ENCODE measurements at places on chromosomes 4 and X.
A peak's percentile ranks its signal among the peaks of the same experiment; 100 is the strongest.

GRCh38 chrX:142686653-142687283 lies 339.0 kb upstream of the SPANXN4 start:
- DNase-seq, result no peak

DNA sequence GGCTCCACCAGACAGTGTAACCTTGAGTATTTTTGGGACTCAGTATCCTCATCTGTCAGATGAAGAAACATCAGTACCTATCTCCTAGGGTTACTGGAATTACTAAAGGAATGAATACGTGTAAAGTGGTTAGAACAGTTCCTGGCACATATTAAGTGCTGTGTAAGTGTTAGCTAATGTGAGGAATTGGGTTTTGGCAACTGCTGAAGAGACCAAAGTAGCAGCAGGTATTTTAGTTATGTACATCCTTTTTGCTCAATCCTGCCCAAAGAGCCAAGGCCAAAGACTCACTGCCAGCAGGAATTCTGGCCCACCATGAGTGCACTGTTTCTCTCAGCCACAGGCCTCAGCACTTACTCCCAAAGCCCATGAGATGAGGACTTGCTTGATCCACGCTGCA lies 16.7 kb upstream of the MCF2 start:
- DNase-seq, result no peak

- DNase-seq, result peak; percentile 0
Measured at GRCh38 chr4:33649015-33649414, 2595.3 kb downstream of the ARAP2 start.

GRCh38 chr4:120977435-120977997 lies 55.0 kb upstream of the PRDM5 start:
- DNase-seq, result peak; percentile 11

- DNase-seq, result no peak
Measured at GRCh38 chrX:24412637-24413363, 52.3 kb upstream of the PDK3 start.

DNA sequence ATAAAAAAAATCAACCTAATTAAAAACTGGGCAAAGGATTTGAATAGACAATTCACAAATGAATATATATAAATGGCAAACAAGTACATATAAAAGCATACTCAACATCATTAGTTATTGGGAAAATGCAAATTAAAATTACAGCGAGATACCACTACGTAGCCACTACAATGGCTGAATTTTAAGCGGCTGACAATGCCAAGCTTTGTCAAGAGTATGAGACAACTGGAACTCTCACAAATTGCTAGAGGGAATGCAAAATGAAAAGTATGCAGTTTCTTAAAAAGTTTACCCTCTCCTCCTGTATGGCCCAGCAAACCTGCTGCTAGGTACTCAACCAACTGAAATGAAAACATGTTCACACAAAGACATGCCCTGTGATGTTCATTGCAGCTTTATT lies 34.8 kb downstream of the ZFP42 start:
- DNase-seq, result no peak

DNA sequence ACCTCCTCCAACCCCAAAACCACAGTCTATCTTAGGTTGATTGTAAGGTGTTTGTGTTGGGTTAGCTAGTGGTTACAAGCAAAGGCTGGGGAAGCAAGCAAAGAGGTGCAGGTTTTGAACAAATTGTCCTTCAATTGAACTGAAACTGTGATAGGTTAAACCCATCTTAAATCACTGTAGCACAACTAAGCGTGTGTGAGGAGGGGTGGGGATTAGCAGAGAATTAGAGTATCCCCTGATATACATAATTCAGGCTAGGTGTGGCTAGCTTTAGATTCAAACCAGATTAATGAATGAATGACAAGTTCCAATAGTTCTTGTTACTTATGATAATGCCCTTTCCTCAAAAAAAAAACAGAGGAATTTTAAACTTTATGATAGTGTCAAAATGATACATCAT lies 191.0 kb upstream of the POF1B start:
- DNase-seq, result no peak
